ENCODE measurements at places on chromosomes 1 and 21.

DNA sequence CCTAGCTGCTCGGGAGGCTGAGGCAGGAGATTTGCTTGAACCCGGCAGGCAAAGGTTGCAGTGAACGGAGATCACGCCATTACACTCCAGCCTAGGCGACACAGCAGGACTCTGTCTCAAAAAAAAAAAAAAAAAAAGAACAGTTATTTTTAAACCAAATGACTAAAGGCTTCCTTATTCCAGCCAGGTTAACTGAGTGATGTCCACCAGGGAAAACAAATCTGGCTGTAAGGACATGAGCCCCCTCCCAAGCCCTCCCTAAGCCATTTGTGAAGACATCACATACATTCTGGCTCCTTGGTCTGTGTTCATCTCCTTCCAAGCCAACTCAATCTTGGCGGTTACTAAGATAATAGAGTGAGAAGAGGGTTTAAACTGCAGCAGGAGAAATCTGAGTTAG, 8.2 kb downstream of the TMCC2 start:
- no peak for DNase-seq

DNA sequence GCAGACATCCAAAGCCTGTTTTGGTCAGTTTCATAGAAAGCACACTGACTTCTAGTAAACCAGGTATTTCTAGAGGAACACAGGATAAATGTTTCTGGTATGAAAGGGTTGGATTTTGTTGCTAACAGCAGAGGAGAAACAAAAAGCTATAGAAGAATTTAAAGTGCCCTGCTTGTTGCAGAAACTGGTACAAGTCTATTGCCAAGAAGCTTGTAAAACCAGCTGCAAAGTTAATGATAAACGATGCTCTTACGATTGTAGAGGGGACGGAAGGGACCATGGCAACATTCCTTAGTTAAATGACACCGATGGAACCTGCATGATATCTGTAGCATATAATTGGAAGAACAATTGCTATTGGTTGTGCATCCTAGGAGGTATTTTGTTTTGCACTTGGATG, 40.1 kb downstream of the SLC35F3 start:
- DNase-seq, result no peak

DNA sequence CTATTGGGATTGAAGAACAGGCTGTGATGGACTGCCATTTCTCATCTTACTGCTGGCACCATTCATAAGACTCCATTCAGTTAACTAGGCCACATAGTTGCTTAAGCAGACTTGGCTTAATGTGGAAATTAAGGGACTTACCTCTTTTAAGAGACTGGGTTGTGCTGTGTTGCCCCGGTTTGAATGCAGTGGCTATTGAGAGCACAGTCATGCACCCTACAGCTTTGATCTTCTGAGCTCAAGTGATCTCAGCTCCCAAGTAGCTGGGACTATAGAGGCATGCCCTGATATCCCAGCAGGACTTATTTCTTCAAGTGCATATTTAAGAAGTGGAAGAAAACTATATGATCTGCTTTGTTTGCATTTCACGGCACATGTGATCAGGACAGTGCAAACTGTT, 181.1 kb downstream of the RASAL2 start:
- no peak for DNase-seq

- no peak for DNase-seq
Measured at GRCh38 chr1:59827055-59827643, 12.4 kb downstream of the HOOK1 start.

DNA sequence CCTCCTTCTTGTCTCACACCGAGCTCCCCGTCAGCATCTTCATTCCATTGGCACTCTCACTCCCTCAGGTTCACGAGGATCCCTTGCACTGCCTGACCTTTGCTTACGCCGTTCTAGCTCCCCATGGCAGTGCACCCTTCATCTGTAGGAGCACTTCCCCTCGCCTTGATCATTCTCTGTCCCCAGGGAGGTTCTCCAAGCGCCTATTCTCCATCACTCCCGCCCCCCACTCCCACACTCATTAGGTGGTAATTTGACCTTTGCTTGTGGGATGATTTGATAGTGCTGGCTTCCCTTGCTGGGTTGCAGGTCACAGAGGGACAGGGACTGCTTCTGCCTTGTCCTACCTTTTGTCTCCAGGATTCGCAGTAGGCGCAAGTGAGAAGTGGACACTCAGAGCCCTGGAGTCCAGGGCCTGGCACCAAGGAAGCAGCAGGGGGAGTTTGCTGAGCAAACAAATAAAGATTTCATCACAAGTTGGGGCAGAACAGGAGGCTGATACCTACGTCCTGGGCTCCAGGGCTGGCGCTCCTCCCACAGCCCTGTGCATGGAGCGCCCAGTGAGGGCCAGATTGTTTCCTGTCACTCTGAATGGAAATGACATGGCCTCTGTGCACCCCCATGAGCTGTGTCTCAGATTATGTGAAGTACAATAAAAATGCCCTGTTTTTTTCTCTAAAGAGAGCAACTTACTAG, 82.0 kb upstream of the RUNX3 start:
- no peak for DNase-seq

- DNase-seq, result no peak
Measured at GRCh38 chr1:195580988-195581387, 1027.3 kb downstream of the KCNT2 start.

GRCh38 chr1:235008239-235008638, 120.4 kb downstream of the TOMM20 start:
- DNase-seq, result no peak

- no peak for DNase-seq
Measured at GRCh38 chr1:27166351-27166802, 11.5 kb upstream of the SLC9A1 start.

DNA sequence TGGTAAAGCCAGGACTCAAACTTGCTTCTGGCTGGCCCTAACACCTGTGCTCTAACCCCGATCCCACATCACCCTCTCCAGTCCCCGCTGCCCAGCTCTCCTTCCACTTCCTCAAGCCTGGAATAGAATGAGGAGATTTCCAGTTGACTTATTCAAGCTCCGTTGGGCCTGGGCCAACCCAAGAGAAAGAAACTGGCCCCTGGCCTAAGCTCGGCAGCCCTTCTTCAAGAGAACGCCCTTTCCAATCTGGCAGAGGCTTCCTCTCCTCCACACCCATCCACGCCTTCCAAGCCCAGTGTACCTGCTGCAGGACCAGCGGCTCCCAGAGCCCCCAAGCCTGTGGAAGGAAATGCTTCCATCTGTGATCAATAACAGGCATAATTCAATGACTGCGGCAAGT, 51.9 kb downstream of the LRRN2 start:
- DNase-seq, result no peak

- DNase-seq, result peak; percentile 66
Measured at GRCh38 chr1:27111626-27112573, 43.0 kb downstream of the SLC9A1 start.

Data from renal pelvis (tissue), 12 donors.